ELF-1 (cell line): ENCODE measurements at places on chromosomes 16 and 17.
A peak's percentile ranks its signal among the peaks of the same experiment; 100 is the strongest.

- peak; percentile 69 for DNase-seq
These were observed 23.0 kb upstream of the GNA13 start for GRCh38 chr17:65079489-65079900.

DNA sequence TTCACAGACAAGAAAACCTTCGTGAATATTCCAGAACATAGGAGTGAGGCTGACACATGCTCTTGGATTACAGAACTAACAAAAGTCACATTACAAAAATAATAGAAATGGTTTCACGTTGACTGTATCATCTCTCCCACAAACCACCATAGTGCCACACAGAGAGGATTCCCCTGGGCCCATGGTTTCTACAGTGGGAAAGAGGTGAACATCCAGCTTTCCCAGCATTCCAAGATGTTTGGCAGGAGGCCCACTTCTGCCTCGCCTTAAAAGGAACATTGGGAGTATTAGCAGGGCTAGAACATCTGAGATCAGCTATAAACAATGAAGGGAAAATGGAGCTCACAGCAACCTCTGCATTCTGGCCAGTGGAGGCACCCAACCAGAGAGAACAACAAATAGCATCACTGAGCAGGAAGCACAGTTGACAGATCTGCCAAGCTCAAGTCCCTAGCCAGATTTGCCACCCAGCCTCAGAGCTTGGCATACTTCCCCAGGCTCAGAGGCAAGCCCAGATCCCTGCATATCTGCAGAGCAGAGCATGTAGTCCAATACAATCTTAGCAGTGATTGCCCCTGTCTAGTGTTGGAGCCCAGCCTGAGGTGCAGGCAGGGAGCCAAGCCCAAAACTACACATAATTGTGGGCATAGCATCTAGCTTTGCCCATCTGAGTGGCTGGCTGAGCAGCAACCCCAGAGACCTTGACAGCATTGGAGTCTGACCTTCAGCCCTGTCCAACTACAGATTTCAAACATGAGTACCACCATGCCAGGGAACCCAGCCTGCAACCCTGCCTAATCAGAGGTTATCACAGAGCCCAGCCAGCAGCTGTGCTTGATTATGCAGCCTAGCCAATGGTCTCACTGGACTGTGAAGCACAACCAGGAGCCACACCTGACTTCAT, 260.4 kb downstream of the CEP112 start:
- no peak for DNase-seq

DNA sequence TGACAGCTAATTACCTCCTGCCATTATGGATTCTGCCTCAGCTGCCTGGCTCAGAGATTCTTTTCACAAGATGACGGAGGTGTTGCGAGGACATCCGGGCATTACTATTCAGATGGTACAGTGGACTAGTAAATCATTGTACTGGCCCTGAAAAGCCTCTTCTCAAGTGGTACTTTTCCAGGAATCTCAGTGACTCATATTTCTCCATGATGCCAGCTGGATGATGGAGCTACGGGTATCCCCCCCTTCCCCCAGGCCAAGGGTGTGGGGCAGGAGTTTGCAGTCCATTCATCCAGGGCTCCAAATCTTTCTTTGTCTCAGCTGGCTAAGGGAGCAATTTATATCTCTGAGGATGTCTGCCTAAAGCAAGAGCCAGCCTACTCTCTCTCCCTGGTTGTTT, 107.7 kb upstream of the GPR139 start:
- DNase-seq: no peak

GRCh38 chr16:82782715-82783251, 156.0 kb downstream of the CDH13 start:
- peak; percentile 29 for DNase-seq

DNA sequence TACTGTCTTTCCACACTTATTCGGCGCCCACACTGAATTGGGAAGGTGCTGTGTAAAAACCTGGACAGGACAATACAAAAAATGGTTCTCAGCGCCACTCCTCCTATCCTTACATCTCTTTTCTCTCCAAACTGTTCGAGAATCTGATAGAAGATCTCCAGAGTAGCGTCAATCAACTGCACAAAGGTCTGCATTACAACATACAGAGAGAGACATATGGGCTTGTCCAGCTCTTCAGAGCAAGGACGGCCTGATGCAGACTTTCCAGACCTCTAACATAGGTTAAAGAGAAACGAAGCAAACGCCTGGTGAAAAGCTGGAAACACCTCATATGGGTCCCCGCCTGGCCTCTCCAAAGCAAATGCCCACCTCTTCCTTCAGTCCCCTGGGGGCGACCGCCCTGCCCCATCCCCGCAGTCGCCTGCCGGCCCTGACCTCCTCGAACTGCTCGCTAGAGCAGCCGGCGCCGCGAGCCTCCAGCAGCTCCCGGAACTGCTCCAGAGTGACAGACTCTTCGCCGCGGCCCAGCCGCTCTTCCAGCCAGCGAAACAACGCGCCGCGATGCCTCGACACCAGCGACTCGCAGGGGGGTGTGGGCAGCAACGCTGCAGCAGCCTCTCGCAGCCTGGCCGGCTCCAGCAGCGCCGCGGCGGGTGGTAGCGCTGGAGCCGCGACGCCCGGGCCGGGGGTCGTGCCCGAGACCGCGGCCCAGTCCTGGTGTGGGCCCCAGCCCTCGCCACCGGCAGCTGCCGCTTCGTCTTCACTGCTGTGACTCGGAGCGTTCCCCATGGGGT, 526 bp downstream of the ZZEF1 start:
- peak; percentile 58 for DNase-seq

GRCh38 chr17:44464037-44464436, 39.2 kb downstream of the GPATCH8 start:
- DNase-seq: no peak

DNA sequence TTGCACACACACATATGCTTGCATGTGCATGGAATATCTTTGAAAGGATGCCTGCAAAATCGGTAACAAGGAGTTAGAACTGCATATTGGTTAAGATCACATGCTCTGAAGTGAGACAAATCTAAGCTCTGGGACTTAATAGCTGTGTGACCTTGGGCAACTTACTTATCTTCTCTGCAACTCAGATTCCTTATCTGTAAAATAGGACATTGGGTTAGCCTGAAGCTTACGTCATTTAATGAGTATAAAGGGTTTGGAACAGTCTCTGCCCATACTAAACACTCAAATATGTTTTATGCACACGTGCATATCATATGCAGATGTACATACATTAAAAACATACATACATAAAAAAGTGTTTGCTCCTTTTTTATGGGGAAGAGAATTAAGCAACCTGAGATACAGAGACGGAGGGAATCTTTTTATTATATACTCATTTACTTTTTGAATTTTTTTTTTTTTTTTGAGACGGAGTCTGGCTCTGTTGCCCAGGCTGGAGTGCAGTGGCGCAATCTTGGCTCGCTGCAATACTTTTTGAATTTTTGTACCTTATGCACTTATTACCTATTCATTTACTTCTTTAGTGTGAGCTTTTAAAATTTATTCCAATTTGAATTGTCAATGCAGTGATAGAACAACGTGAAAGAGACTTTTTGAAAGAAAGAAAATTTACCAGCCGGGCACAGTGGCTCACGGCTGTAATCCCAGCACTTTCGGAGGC, 206.2 kb downstream of the CCDC182 start:
- no peak for DNase-seq

DNA sequence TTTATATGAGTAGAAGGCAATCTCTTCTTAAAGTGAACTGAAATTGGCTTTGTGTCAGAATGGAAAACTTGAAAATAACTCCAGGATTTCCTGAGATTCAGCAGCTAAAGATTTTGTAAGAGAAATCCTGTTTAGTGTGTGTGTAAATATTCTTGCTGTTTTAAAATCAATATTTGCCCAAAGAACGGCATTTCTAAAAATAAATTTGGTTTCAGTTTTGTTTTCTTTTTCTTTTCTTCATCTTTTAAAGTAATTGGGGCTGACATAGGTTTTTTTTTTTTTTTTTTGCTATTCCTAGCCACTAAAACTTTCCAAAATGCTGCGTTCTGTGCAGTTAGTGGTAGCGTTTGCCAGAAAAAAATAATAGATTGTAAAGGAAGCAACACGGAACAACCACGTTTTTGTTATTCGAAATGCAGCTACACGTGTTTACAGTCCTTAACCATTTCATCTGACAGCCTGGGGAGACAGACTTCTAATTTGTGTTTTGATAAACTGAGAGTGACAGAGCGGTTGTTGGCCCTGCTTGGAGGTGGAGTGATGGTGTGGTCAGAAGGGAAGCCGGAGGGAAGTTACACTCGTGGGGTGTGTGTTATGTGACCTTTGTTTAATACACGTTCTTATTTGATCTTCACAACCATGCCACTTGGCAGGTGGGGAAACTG, 21.6 kb upstream of the SMPD3 start:
- no peak for DNase-seq

DNA sequence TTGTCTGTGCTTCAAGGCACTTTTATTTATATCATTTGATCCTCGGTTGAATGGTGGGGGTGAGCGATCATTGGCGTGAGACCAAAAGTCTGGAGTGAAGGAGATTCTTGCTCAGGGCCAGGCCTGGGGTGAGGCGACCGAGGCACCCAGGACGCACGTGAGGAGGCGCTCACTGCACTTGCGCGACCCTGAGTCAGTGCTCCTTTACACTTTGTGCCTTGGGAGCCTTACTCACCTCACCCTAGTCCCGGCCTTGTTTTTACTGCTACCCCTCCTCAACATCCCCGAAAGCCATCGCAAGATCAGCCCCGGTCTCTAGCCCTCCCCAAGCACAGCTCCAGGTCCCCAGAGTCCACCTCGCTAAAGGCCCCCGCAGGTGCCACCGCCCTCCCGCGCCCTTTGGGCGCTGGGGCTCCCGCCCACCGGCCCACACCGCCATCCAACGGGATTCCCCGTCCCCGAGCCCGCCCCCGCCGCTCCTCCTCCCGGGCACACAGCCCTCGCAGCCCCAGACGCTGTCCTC, 496 bp downstream of the EZH1 start:
- DNase-seq: peak; percentile 81

- DNase-seq: peak; percentile 96
These were observed 2.7 kb downstream of the CETP start for GRCh38 chr16:56964243-56965148.

DNA sequence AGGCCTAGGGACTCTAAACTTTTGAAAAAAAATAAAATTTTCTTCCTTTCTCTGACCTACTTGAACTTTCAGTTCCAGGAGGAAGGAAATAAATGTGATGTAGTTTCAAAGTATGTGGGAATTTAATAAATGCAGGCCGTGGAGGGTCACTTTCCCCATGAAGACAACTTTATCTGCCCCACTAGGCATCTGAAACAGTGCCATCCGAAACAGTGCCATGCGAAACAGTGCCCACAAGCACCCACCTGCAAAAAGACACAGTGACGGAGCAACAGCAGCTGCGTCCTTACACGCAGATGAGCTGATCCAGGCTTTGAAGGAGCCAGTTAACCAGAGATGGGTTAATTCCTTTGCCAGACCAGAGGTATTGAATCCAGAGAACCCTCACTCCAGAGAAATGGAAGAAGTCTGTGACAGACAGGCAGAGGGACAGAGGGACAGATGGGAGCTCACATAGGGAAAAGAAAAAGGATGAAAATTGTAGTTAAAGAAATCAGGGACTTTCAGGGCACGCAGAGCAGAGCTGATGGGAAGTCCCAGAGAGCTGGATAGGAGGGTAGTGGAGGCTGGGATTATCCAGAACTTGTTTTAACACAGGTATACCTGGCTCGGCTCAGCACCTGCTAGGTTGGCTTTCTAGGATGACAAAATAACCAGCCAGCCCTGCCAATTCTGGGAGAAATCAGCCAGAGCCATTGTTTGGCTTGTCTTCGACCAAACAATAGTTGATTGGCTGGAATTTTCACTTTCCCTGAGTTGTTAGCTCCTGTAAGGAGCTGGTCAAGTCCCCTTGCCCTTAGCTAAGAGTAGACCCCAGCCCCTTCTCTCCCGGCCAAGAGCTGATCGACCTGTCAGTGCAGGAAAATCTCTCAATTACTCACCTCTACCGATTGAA, 17.1 kb upstream of the HOXB13 start:
- DNase-seq: no peak

GRCh38 chr16:89442588-89442987, 47.8 kb downstream of the ANKRD11 start:
- peak; percentile 24 for DNase-seq

DNA sequence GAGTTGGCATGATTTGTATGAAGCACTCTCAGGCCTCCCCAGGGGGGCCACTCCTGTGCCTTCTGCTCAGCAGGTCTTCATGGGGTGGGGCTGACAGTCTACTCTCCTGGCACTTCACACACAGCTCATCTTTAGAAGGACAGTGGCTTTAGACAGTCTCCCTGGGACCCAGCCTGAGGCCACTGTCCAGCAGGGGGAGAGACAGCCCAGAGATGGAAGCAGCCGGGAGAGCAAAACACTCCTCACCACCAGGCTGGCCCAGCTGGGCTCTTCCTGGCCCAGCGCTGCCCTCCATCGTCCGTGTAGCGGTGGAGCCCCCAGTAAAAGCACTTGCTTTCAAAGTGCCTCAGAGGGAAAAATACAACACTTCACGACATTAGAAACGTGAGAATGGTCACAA, 62.0 kb upstream of the CRHR1 start:
- DNase-seq: peak; percentile 70

DNA sequence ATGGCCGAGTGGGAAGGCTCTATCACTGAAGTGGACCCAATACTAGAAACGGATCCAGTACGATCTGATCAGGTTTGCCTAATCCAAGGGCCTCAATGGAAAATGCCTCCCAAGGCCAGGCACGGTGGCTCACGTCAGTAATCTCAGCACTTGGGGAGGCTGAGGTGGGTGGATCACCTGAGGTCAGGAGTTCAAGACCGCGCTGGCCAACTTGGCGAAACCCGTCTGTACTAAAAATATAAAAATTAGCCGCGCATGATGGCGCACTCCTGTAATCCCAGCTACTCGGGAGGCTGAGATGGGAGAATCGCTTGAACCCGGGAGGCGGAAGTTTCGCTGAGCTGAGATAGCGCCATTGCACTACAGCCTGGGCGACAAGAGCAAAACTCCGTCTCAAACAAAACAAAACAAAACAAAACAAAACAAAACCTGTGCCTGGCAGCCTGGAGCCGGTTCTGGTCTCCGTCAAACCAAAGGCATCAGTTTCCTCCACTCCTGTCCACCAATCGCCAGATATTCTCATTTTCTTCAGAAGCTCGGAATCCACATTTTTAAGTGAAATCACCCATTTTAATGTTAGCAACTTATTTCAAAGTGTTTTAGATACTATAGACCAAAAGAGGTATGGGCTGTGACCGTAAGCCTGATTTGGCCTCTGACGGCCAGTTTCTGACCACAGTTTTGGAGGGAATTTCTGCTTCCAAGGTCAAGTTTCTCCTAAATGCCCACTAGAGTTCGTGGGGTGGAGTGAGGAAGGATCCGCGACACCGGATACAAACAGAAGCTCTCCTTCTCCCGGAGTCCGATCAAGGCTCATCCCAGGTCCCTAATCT, 664 bp downstream of the NQO1 start:
- DNase-seq: peak; percentile 31

GRCh38 chr17:18173740-18174139, 9.9 kb upstream of the ALKBH5 start:
- no peak for DNase-seq
